ENCODE measurements at places on chromosomes 13 and 19.

- DNase-seq, result no peak
Observed at GRCh38 chr13:49464085-49464484, 20.0 kb downstream of the SETDB2 start.

- DNase-seq, result peak; percentile 64
Observed at GRCh38 chr19:40549007-40549708, 27.5 kb upstream of the SHKBP1 start.

- DNase-seq, result no peak
Observed at GRCh38 chr19:29401712-29402421, 123.9 kb upstream of the VSTM2B start.

DNA sequence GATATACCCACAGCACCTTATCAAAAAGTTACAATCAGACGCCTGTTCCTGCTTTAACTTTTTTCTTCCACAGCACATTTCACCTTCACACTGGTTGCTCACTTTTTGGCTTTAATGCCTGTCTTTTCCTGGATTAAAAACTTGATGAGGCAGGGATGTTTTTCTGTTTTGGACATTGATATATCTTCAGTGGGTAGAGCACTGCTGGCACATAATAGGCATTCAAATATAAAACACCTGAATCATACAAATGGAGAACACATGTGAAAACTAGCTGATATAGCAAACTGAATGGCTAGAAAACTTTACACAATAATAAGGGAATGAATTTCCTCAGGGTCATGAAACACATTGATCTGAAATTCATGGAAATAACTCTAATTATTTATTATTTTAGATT is 65.6 kb downstream of the STARD13 start:
- DNase-seq, result no peak

- no peak for DNase-seq
Observed at GRCh38 chr19:45462174-45462573, 5.6 kb upstream of the FOSB start.

DNA sequence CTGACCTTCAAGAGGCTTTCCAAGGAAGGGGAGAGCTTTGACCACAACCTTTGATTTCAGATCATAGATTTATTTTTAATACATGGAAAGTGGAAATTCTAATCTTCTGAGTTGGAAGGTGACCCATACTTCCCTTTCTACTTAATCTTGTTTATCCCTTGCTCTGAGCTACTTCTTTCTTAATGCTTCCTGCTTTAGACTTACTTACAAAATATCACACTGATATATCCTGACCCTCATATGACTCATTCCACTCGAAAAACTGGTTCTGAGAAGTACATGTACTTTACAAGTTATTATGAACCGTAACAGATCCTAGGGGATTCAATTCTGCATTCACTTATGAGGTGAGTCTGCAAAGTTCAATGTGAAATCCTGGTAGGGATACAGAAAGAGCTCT is 76.2 kb upstream of the IRS2 start:
- DNase-seq, result no peak

GRCh38 chr19:20287070-20287469 is 120.1 kb downstream of the ZNF486 start:
- DNase-seq, result no peak

GRCh38 chr13:101698400-101698799 is 245.9 kb downstream of the ITGBL1 start:
- no peak for DNase-seq

DNA sequence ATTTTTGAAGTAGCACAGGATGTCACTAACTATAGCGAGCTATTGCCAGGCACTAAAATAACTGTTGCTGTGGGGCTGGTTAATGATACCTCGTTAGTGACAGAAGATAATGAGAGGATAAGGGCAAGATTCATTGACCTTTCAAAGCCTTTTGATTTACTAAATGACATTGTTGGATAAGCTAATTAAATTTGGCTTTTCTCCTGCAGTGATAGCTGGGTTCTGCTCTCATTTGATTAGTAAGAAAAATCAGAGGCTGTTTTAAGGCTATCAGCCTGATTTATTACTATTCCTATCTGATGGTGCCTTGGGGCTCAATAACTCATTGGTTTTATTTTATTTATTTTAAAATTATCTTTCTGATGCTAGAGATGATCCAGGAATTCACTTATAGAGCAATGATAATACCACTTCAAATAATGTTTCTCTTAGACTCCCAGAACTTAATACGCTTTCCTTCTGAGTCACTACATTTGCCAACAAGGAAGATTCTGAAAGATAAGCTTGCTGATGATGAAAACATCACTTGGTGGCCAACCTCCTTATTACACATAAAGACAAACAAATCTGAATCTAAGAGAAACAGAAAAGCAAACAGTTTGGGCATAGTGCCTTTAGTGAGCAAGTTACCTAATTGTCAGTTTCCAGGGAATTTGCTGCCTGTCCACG is 501.3 kb upstream of the ARGLU1 start:
- no peak for DNase-seq

DNA sequence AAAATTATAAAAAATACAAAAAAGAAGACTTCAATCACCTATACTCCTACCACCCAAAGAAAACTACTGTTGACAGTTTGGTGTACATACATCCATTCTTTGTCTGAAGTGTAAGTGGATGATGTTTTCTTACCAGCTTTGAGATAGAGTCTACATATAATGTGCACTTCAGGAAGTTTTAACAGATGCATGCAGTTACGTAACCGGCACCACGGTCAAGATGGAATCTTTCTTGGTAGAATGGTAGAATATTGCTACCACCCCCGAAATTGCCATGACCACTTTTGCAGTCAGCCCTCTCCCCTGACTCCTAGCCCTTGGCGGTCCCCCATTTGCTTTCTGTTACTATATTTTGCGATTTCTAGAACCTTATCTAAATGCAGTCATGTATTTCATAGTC is 1.4 kb downstream of the CUL4A start:
- no peak for DNase-seq

- DNase-seq, result no peak
Observed at GRCh38 chr19:45331411-45331810, 8.7 kb upstream of the CKM start.

DNA sequence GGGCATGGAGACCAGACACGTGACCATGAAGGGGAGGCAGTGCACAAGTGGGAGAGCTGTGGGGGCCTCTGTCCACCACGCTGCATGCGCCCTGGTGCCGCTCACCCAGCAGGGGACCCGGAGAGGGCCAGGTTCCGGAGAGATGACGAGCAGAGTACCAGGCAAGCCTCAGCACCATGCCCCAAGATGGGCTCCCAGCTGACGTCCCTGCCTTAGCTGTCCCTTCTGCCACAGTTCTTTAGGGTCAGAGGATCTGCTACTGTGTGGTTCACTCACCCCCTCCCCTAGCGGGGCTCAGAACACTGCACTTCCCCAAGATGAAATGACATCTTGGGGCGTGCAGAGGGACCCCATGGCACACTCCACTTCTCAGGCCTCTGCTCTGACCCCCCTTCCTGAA is 9.6 kb upstream of the PRKD2 start:
- no peak for DNase-seq

DNA sequence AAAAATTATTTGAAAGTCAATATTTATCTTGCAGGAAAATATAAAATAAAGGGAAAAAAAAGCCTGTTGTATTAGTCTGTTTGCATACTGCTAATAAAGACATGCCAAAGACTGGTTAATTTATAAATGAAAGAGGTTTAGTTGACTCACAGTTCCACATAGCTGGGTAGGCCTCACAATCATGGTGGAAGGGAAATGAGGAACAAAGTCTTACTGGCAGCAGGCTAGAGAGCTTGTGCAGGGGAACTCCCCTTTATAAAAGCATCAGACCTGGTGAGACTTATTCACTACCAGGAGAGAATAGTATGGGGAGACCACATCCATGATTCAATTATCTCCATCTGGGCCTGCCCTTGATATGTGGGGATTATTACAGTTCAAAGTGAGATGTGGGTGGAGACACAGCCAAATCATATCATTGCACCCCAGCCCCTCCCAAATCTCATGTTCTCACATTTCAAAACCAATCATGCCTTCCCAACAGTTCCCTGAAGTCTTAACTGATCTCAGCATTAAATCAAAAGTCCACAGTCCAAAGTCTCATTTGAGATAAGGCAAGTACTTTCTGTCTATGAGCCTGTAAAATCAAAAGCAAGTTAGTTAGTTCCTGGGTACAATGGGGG is 1416.5 kb upstream of the SPRY2 start:
- DNase-seq, result no peak

- no peak for DNase-seq
Observed at GRCh38 chr19:40718774-40719391, 2.0 kb downstream of the ITPKC start.
